Breast epithelium (tissue), 4 donors: ENCODE measurements at places on chromosomes 2 and 18. TPM values are rescaled to one million over a fixed set of nuclear protein-coding genes. Genes with fewer than 3 reads are reported as not detected.

- no peak for DNase-seq
These were observed 23.1 kb downstream of the DCDC2C start for GRCh38 chr2:3726511-3726910.

MARCHF4 gene
- not detected for total RNA-seq

- no peak for DNase-seq
These were observed 28.4 kb downstream of the CFLAR start for GRCh38 chr2:201144101-201145051.

PRSS56 gene
- total RNA-seq: not detected

COL4A4 gene
- total RNA-seq: 3.8 TPM

GRCh38 chr18:58947136-58947732 lies 82.6 kb downstream of the ZNF532 start:
- no peak for DNase-seq

GRCh38 chr2:43370705-43371104 lies 144.3 kb upstream of the ZFP36L2 start:
- DNase-seq: no peak

C2orf69 gene
- total RNA-seq: 12.7 TPM

- DNase-seq: peak; percentile 48
These were observed 145.6 kb upstream of the GPC1 start for GRCh38 chr2:240289701-240290431.

- peak; percentile 84 for DNase-seq
These were observed 110.8 kb upstream of the OTOS start for GRCh38 chr2:240250985-240251847.

GRCh38 chr2:16359961-16360360 lies 305.7 kb downstream of the CYRIA start:
- DNase-seq: no peak

CNGA3 gene
- 0.15 TPM for total RNA-seq
